ENCODE measurements at places on chromosomes 6 and 20.

- DNase-seq = no peak
Observed at GRCh38 chr20:45821947-45822346, 5.2 kb downstream of the TNNC2 start.

DNA sequence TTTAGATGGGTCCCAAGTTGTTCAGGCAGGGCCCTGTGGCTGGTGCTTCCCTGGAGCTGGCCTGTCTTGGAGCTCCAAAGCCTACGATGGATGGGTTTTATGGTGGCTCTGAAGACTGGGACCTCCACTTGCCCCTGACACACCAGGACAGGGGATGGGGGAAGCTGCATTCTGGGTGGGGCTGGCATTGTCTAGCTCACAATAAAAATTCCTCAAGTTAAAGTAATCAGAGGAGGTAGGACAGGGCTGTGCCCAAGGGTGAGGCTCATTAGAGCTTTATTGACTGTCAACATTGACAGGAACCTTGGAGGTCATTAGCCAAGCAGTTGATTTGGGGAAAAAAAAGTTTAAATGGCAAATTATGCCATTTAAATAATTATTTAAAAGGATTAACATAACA lies 35.7 kb downstream of the TFAP2C start:
- no peak for DNase-seq

DNA sequence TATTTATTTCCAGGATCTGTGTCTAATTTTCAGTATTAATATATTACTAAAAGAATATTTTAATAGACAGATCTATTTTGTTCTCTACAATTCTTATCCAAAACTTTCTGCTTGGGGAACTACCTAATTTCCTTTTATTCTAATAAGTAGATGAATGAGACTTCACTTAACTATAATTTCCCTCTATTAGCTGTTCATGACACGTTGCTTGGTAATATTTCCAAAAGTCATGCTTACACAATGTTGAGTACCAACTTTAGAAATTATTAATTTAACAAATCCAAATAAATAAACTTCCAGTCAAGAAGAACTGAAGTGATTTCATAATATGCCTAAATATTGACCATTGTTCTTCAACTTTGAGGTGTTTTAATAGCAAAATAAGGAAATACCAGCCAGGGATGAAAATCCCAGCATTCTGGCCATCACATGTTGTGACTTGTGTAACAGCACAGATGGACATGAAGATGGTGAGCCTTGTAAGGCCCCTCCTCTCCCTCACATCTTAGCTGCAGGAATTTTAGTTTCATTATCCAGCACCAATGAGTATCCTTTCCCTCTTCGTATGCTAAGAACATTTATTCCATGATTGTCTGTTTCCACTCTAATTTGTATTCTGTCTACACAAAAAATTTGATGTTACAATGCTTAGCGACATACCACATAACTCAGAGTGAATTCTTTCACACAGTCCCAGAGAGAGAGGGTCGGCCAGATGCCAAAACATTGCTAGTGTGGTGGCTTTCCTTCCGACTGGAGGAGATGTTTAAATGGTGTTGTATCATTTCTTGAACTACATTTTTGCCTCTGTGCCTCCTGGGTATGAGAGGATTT lies 137.5 kb downstream of the FOXA2 start:
- DNase-seq = no peak

- no peak for DNase-seq
Observed at GRCh38 chr20:513429-513828, 30.2 kb downstream of the CSNK2A1 start.

DNA sequence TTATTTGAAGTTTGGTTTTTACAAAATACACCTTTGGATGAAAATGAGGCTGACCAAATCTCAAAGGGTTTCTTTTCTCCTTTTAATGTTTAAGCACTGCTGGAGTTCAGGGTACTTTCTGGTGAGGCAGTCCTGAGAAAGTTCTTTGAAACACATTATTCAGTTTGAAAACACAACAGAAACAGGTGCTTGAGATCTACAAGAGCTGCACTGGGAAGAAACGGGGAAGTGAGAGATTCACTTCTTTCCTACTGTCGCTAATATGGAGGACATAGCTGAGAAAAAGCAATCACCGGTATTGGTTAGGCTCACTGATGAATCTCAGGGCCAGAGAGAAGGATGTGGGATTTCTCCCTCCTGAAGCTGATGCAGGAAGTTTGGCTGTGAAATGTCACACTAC lies 22.9 kb upstream of the TMEM170B start:
- DNase-seq = no peak

DNA sequence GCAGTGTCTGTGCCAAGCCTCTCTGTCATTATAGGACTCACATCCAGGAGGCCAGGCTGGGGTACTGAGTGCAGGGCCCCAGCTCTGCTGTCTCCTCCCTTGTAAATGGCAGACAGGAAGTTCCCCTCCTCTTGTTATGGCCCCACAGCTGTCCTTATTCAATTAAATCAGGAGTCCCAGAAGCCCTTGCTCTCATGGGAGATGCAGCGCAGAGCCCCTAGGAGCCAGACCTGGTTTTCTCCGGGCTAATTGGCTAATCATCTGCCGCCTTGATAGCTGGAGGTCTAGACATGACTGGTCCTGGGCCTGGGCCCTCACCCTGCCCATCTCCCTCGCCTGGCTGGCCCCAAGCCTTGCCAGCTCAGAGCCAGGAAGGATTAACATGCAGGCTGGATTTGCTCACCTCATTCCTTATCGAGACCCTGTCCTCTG lies 172.0 kb downstream of the VEGFA start:
- DNase-seq = no peak

- no peak for DNase-seq
Observed at GRCh38 chr6:44697327-44697726, 309.8 kb downstream of the CDC5L start.

- DNase-seq = no peak
Observed at GRCh38 chr6:148415511-148416260, 73.0 kb downstream of the SASH1 start.

DNA sequence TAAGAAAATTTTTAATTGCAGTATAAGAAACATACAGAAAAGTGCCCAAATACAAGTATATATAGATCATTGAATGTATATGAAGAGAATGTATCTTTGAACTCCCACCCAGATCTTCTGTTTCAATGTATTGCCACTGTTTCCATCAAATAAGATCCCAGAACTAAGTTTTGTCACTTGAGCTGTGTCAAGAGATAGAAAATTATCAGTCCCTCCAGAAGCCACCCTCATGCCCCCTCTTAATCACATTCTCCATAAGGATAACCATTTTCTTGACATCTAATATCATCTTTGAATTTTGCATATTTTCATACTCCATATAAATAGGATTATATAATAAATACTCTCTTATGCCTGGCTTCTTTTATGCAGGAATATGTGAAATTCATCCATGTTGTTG lies 20.3 kb downstream of the GPX5 start:
- DNase-seq = no peak

- DNase-seq = no peak
Observed at GRCh38 chr6:139871803-139872510, 497.5 kb upstream of the CITED2 start.

GRCh38 chr20:34564833-34565232 lies 6.3 kb downstream of the MAP1LC3A start:
- DNase-seq = no peak

DNA sequence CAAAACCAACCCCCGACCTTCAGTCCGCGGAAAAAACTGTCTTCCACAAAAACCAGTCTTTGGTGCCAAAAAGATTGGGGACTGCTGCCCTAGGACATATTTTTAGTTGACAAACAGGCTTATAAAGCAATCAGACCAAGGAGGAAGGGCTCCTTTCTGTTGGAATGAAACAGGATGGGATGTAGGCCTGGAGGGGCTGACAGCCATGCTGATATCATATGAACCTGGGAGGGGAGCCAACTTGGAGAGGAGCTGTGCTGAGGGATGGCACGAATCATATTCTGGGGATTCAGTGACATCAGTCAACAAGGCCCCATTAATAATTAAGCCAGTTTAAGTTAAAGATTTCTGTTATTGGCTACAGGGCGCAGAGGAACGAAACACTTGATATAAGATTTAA lies 225.4 kb upstream of the TSHZ2 start:
- DNase-seq = no peak

DNA sequence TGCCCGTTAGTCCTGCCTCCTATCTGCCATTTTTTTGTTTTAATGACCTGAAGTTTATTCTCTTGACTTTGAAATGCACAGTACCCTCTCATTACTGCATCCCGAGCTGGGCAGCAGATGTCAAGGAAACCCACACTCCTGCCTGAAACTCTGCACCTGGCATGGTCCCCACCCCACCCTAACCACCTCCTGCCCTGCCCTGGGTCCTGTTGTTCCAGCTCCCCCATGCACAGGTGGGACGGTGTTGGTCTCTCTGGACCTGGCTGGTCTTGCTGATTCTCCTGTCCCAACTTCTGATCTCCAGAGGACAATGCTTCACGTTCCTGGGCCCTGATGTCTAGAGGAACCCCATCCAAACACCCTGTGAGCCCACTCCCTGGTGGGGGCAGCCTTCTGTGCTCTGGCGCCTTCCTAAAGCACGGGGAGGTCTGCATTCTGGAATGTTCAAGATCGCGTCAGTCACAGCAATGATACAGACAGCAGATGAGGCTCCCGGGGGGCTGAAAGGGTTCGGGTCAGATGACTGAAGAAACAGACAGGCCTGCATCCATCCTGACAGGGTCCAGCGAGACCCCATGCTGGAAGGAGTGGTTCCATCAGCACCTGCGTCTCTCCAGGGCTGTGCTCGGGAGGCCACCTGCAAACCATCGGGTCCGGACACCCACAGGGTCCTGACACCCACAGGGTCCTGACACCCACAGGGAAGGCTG lies 73.6 kb downstream of the ERMARD start:
- DNase-seq = no peak

DNA sequence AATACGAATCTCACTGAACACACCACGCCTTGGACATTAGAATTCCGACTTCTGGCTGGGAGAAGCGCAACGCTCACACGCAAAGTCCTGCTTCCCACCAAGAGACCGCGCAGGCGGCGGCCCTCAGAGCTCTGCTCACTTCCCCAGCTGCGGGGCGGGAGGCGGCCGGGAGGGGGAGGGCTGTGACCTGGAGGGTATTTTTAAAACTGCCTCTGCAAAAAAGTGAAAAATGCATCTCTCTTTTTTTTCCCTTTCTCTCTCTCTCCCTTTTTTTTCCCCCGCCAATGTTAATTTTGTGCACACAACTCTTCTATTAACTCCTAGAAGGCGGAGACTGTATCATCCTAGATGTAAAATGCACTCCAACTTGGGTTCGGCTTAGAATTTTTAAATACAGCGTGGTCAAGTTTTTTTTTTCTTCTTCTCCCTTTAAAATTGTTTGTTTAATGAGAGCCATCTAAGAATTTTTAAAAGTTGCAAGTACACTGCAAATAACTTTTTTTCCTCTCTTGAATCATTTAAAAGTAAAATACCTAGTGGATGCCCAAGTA lies 66.4 kb downstream of the STX11 start:
- no peak for DNase-seq

GRCh38 chr6:163343609-163344008 lies 70.9 kb upstream of the QKI start:
- DNase-seq = no peak

DNA sequence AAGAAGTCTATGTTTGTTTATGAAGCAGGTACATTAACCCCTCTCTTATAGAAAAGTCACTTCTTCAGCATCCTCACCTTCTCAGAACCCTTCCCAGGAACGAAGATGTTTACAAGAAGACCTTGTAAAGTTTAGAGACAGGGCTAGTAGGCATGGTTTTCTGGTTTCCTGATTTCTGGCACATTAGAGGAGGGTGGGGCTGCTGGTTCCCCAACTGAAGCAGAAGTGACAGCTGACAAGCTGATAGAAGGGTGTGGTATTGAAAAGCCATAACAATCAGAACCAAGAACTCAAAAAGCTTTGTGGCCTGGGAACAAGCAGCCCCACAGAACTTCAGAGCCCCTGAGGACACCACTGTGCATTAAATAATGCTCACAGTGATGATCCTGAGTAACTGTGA lies 91.2 kb downstream of the RTN4IP1 start:
- no peak for DNase-seq

GRCh38 chr6:96816301-96816817 lies 20.9 kb downstream of the GPR63 start:
- DNase-seq = no peak

GRCh38 chr20:25006431-25007167 lies 14.0 kb upstream of the APMAP start:
- no peak for DNase-seq

DNA sequence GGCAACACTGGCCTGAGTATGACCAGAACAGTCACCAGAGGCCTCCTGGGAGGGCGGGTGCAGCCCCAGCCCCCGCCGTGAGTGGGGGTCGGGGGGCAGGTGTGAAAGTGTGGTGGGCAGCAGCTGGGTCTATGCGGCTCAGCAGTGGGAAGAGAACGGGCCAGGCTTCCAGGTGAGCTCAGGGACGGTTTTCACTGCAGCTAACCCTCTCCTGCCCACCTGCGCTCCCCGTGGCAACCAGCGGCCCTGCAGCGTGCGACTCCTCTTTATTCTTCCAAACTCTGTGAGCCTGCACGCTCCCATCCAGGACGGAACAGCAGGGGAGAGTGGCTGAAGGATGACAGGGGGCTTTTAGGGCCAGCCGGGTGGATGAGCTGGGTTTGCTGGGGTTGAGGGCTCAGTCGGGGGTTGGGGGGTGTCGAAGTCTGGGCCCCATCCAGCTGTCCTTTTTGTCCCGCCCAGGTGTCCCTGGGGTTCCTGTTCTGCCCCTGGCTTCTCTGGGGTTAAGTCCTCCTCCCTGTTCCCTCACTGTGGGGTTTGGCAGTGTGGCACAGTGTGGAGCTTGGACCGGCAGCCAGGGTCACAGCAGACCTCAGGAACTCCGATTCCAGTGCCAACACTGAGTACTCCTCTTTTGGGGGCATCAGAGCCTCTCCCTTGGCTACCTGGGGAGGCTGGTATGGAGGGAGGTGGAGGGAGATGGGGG lies 859 bp upstream of the BIRC7 start:
- no peak for DNase-seq

DNA sequence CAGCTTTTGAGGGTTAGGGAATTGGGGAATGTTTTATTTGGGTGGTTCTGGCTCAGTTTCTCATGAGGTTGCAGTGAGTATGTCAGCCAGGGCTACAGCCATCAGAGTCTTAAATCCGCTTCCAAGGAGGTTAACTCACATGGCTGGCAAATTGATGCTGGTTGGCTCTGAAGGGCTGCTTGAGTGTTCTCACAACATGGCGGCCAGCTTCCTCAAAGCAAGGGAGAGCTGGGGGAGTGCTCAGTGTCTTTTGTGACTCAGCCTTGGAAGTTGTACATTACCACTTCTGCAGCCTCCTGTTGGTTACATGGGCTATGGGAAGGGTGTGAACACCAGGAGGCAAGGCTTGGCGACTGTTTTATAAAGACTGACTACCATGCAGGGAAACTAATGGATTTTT lies 17.8 kb upstream of the PPP1R3G start:
- no peak for DNase-seq

DNA sequence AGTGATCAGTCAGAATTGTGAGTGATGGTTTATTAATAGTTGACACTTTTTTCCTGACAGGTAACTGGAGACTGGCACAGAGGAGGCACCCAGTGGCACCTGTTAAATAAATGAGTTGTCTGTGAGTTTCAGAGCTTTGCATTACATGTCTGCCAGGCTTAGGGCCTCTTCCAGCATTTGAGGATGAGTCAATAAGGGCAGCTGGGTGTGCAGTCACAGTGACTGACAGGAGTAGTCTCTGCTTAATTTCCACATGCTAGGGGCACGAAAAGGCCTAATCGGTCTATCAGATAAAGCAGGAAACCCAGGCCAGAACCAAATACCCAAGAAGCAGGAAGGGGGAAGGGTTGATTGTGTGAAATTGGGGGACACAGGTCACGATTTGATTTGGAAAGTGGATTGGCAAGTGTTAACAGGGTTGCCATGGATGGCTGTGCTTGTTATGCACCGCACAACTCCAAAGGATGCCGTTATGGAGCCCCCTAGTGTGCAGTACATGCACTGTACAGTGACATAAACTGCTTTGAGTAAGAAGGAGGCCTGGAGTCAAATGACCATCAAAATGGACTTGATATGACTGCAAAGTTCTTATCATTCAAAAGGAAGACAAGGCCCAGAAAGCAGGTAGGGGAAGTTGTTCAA lies 111.9 kb upstream of the GGTLC1 start:
- peak; percentile 34 for DNase-seq

Measured in CD8-positive, alpha-beta memory T cell (primary cell).